ENCODE measurements at places on chromosomes 3 and 15. TPM values are rescaled to one million over a fixed set of nuclear protein-coding genes. Genes with fewer than 3 reads are reported as not detected.

Gene HTD2
- 10.8 TPM for total RNA-seq

Gene ROPN1
- total RNA-seq = not detected

Gene EXOG
- total RNA-seq = 12.2 TPM

- no peak for DNase-seq
Observed at GRCh38 chr15:89078851-89079810, 9.1 kb upstream of the ABHD2 start.

- DNase-seq = no peak
Observed at GRCh38 chr3:56064684-56065083, 403.6 kb downstream of the ERC2 start.

DNA sequence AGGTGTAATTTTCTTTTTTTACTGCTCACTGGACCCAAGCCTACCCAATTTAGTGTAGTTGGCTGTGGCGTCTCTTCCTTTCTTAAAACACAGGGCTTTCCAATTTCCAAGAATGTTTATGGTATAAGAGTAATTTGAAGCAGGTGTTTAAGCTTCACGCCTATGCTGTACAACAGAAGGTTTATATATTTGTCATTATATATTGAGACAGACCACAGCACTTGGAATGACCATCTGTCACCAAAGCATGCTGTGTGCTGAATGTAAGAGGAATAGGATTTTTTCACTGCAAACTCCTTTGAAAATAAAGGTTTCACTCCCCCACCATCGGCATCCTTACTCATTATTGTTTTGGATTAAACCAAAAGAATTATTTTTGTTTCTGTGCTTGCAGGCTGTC is 325.7 kb downstream of the OTOL1 start:
- no peak for DNase-seq

Gene FRMD5
- total RNA-seq = 12.6 TPM

Gene ANKRD34C
- total RNA-seq = not detected

Gene CIB2
- total RNA-seq = 46.8 TPM

Gene EPB42
- total RNA-seq = not detected

Gene KLHL40
- not detected for total RNA-seq

Gene SPINT1
- total RNA-seq = 117 TPM

DNA sequence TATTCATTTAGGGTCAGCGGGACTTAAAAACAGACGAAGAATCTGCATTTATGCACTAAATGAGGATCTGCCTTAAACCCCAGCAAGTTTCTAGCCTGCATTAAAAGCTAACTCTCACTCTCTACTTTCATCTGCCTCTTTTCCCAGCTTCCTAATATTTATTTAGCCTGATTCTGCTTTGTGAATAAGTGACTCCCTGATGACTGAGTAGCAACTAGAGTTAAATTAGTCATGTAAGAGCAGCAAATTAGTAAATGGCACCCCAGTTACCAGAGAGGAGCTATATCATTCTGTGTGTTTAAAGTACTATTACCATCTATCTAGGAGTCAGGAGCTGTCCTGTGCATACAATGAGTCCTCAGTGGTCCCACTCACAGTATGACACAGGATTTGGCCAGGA is 391.0 kb upstream of the RORA start:
- no peak for DNase-seq

- no peak for DNase-seq
Observed at GRCh38 chr15:90677807-90678790, 39.0 kb upstream of the BLM start.

GRCh38 chr3:45942051-45942825 is 1.0 kb upstream of the CXCR6 start:
- no peak for DNase-seq

GRCh38 chr15:48190932-48191573 is 412 bp upstream of the CTXN2 start:
- peak; percentile 95 for DNase-seq

- no peak for DNase-seq
Observed at GRCh38 chr3:45486136-45486535, 97.8 kb downstream of the LARS2 start.

DNA sequence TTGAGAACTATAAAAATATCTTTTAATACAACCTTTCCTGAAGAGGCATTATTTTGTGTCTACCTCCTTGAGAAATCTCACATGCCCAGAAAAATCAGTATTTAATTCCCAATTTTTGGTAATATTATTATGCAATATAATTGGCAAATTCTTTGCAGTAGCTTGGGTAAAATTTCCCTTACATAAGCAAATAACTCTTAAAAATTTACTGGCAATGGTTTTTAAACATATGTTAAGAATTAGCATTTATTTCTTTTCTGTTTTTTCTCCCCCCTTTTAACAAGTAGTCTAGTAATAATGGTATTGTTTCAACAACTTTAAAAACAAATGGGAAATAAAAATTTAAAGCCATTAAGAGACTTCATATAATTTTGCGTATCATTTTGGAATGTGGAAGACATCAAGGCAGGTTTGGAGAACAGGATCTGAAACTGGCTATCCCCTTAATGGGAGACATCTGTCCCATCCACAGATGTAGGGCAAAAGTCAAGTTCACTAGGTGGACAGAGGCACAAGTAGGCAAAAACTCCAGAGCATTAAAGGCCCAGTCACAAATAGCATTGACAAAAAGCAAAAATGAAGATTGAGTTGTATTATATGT is 89.6 kb upstream of the AADACL2 start:
- no peak for DNase-seq

DNA sequence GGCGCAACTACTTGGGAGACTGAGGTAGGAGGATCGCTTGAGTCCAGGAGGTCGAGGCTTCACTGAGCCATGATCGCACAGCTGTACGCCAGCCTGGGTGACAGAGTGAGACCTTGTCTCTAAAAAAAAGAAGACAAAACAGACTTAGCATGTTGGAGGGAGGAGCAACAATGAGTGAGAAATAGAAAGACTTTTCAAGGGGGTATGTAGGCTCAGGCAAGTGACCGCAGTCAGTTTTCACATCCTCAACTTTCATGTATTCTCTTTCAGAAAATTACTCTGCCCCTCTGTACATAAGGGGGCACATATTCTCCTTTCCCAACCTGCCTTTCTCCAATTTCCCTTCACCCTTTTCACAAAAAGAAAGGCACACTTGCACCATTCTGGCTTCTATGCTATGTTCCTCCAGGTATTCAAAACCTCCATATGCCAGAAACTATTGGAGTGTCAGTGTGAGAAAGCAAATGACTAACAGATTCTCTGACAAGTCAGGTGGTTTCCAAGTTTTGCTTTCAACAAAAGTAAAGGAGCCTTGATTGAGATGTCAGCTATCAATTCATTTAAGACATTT is 7.6 kb downstream of the NSUN3 start:
- no peak for DNase-seq

Gene ACKR4
- not detected for total RNA-seq

- no peak for DNase-seq
Observed at GRCh38 chr3:114344492-114344891, 50.7 kb downstream of the TIGIT start.

GRCh38 chr3:194631696-194632095 is 1.5 kb downstream of the TMEM44 start:
- DNase-seq = no peak

Gene CLN6
- 60.0 TPM for total RNA-seq

- DNase-seq = no peak
Observed at GRCh38 chr15:45862034-45862433, 227.2 kb downstream of the SQOR start.

- DNase-seq = no peak
Observed at GRCh38 chr3:28841441-28841840, 439.4 kb upstream of the RBMS3 start.

- no peak for DNase-seq
Observed at GRCh38 chr3:188262913-188263683, 109.1 kb downstream of the LPP start.

GRCh38 chr3:188380252-188380651 is 226.3 kb downstream of the LPP start:
- no peak for DNase-seq

GRCh38 chr15:100887211-100887913 is 7.7 kb downstream of the ALDH1A3 start:
- no peak for DNase-seq

DNA sequence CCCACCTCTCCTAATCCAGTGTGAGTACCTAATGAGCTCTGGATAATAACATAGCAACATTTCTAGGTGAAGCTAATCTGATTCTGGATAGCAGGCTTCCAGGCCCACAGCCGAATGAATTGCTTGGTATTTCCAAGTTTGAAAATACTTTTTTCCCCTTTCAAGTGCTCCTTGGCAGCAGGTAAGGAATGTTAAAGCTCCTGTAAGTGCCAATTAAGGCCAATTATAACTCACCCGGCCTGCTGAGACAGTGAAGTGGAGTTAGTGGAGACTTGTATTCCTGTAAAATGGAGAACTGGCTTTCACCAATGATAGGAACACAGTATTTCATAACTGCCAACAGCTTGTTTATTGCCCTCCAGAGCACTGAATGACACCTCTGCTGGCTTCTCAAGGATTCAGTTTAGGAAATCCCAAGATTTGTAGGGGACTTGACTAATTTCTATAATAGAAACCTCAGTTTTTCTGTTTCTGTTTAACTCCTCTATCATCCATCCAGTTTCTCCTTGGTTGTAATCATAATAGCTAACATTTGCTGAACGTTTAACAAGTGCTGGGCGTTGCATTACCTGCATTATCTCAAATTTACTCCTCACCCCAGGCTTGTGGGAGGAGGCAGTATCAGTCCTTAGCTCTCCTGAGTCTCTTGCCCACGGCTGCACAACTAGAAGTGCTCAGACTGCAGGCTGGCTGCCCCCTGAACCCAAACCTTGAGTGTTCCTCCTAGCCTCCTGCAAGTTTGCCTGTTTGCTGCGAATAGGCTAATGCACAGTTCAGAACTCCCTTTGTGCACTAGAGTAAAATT is 52.7 kb upstream of the SCAANT1 start:
- no peak for DNase-seq

DNA sequence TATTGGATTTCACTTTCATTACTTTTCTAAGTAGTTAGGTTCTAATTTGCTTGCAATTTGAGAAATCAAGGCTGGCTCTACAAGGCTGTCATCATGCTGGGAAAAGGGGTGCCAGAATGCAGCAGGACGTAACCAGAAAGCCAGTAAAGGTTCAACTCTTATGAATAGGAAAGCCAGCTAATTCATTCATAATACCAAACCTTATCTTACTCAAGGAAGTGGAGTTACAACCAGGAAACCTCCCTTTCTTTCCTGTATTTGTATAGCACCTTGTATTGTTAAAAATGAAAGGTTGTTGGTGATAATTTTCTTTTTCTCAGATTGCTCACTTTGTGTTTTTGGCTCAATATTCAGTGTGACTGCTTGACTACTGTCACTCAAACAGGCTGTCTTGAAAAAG is 109.4 kb downstream of the FILIP1L start:
- DNase-seq = no peak

Data from H1 (cell line).